ENCODE measurements at places on chromosomes 13 and 19.

- peak; percentile 29 for DNase-seq
Observed at GRCh38 chr19:10568062-10568825, 535 bp downstream of the CDKN2D start.

DNA sequence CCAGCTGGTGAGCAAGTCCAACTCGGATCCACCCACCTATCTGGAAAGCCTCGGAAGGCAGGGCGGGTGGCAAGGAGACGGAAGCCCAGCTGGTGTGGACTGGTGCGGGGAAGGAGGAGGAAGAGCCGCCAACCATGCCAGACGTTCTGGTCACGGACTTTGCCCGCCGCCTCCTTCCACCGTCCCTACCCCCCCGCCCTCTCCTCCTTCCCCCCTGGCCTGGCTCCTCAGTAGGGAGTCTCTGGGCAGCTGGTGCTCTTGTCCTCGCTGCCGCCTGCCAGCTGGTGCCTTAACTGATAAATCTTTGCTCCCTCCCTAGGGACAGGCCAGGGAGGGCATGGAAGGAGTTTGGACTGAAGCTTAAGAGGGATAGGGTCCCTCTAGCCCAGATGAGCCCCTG is 4.8 kb downstream of the SYNGR4 start:
- no peak for DNase-seq

DNA sequence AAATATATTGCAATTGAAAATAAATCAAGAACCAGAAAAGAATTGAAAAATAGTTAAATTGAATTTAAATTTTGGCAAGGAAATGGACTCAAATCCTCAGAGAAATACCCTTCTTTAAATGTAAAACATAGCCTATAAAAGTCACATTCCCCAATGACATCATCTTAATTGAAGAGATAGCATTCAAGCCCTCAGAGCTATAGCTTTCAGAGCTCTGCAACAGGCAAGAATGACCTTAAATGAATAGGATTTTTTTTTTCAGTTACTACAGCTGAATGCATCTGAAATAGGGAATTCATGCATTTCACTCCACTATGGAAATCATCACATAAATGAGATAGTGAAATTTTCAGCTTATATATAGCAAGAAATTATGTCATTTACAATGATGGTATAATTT is 1049.0 kb downstream of the OLFM4 start:
- no peak for DNase-seq

DNA sequence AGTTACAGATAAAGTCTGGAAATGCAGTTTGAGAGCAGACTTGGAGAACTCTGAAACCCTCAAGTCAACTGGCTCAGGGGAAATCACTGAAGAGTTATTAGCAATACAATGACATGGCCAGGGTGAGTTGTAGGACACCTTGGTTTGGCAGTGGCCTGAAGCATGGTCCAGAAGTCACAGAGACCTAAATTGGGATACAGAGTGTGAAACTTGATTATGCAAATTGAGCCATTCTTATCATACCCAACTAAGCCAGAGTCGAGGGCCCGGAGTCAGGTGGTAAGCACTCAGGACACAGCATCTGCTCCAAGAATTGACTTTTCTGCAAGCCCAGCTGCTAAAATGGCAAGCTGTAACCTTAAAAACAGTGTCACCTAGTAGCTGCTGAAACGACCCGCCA is 224.5 kb downstream of the DCLK1 start:
- DNase-seq = no peak

- no peak for DNase-seq
Observed at GRCh38 chr19:3518659-3519058, 12.5 kb downstream of the FZR1 start.

GRCh38 chr19:37999309-38000213 is 92.6 kb downstream of the SIPA1L3 start:
- DNase-seq = no peak

DNA sequence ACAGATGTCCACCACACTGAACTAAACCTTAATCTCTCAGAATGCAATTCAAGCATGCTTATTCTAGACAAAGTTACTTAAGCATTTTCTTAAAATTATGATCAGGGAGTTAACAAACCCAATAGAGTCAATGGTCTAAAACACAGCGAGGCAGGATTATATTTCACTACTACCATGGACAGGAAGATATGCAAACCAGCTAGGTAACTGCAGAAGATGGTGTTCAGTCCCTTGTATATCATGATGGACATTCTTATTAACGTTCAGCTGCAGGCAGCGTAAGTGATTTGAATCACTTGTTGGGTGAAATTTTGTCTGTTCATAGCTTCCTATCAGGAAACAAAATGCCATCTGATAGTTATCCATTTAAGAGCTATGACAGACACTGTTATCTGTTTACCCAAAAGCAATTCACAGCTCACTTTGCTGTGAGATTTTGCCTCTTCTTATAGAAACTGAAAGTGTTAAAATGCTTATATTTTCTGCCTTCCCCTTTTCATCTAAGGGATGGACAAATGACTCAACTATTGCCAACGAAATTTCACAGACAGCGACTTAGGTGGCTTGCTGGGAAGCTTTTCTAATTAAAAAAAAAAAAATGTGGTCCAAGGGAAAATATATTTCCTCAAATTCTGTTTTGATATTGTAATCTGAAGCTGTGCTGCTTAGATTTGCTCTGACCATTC is 591.9 kb downstream of the DACH1 start:
- DNase-seq = no peak

GRCh38 chr19:51181913-51182419 is 39.9 kb downstream of the SIGLEC7 start:
- peak; percentile 47 for DNase-seq

GRCh38 chr13:74074723-74075122 is 59.5 kb downstream of the KLF12 start:
- no peak for DNase-seq

DNA sequence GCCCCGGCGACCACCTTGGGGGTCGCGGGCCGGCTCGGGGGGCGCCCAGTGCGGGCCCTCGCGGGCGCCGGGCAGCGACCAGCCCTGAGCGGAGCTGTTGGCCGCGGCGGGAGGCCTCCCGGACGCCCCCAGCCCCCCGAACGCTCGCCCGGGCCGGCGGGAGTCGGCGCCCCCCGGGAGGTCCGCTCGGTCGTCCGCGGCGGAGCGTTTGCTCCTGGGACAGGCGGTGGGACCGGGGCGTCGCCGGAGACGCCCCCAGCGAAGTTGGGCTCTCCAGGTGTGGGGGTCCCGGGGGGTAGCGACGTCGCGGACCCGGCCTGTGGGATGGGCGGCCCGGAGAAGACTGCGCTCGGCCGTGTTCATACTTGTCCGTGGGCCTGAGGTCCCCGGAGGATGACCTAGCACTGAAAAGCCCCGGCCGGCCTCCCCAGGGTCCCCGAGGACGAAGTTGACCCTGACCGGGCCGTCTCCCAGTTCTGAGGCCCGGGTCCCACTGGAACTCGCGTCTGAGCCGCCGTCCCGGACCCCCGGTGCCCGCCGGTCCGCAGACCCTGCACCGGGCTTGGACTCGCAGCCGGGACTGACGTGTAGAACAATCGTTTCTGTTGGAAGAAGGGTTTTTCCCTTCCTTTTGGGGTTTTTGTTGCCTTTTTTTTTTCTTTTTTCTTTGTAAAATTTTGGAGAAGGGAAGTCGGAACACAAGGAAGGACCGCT is 729 bp downstream of the STK11 start:
- peak; percentile 25 for DNase-seq

- no peak for DNase-seq
Observed at GRCh38 chr13:95188128-95188527, 113.1 kb downstream of the ABCC4 start.

DNA sequence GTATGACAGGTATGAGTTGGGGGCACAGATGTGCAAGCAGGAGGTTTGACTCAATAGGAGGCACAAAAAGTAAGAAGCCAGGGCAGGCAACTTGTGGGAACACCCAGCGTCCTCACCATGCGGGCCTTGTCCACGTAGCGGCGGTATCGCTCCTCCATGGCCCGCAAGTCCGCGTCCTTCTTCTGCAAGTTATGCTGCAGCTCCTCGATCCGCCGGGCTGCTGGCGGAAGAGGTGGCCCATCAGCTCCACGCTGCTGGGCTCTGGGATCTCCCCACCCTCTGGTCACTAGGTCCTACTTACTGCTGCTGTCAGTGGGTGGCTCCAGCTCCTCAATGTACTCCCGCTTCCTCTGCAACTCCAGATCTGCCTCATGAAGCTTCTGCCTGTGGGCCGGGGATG is 10.7 kb downstream of the HOOK2 start:
- no peak for DNase-seq

DNA sequence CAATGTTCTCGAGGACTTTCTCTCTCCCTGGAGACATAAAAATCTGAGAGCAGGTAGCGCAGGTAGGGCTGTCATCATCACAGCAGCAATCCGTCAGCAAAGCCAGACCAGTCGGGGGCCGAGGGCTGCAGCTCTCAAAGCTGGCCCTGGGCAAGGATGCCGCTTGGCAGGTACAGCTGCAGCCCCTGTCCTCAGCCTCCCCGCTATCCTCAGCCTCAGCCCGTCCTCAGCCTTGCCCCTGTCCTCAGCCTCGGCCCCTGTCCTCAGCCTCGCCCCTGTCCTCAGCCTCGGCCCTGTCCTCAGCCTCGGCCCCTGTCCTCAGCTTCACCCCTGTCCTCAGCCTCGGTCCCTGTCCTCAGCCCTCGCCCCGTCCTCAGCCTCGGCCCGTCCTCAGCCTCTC is 10.9 kb downstream of the C13orf46 start:
- no peak for DNase-seq

- DNase-seq = no peak
Observed at GRCh38 chr13:20654156-20654555, 49.3 kb upstream of the IL17D start.

DNA sequence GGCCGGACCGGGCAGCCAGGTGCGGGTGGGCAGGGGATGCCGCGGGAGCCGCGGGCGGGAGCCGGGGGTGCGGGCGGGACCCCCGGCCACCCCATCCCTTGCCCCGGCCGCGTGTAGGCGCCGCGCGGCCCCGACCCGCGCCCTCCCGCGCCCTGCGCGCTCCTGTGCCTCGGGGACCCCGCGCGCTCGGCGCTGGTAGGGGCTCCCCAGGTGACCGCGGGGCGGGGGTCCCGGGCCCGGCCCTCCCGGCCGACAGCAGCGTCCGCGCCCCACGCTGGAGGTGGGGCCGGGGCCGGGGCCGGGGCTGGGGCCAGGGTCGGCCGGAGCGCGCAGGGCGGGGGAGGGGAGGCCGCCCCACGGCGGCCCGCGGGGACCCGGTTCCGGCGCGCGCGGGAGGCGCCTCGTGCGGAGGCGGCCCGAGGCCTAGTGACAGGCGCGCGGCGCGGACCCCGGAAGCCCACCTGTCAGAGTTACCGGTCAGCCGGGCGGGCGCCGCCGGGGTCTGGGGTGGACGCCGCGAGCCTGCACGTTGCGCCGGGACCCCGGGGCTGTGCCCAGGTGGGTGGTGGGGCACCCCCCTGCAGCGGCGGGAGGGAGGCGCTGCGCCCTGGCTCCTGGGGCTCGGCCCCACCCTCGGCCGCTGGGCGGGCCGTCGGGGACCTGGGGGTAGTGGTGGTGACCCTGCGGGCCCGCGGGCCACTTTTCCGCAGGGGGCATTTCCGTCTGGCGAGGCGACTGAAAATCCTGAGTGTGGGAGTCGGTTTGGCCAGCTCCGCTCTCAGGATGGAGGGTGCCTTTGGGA is 518 bp downstream of the TFDP1 start:
- peak; percentile 23 for DNase-seq

GRCh38 chr13:26502826-26503225 is 54.7 kb upstream of the WASF3 start:
- peak; percentile 25 for DNase-seq

Measured in stimulated activated CD4-positive, alpha-beta T cell treated with anti-CD3 and anti-CD28 coated beads, Interleukin-2, amount 100 ng/mL, for 24 hours (primary cell).